ENCODE measurements at places on chromosomes 5 and 9.

DNA sequence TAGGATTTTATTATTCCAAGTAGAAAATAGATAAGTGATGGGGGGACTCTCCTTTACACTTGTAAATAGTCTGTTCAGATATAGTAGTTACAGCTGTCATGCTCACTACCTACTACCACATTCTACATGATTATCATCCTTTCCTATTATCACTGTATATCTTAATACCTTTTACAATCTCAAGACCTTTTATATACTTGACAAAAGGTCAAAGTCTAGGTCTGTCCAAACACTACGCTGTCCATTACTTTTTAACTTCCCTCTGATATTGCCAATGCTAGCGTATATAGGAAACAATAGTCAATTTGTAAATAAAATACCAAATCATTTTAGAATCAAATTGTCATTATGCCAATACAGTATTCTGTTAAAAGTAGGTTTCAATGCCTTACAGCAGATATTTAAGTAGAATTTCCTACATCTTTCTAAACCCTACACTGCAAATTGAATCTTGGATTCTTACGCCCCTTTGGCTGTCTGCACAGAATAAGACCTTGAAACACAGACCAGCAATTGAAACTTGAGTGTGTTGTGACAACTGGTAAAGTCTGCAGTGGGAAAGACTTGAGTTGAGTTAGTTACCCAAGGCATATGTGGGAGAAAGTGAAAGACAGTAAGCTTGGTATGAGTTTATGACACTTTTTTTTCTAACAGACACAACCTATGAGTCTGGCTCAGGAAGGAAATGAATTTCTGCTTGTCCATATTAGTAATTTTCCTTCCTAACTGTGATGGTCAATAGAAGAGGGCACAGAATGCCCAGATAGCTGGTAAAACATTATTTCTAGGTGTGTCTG is 827.6 kb upstream of the ACO1 start:
- DNase-seq = no peak

- DNase-seq = no peak
Measured at GRCh38 chr9:136634904-136635303, 27.8 kb upstream of the EGFL7 start.

DNA sequence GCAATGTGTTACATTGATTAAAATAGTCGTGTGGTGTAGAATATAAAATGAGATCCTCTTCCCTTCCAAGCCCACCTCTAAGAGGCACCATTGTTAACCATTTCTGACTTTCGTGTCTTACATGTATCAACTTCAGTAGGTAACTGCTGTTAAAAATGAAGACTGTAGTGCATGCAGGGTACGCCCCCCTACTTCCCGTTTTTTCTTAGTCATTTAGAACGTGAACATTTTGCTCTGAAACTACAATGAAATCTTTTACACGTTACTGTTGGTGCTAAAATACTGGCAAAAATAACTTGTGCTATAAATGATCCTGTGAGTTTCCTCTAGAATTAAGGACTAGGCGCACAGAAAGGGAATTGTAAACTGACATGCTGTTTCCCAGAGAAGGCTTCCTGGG is 41.5 kb downstream of the WNK2 start:
- DNase-seq = no peak

DNA sequence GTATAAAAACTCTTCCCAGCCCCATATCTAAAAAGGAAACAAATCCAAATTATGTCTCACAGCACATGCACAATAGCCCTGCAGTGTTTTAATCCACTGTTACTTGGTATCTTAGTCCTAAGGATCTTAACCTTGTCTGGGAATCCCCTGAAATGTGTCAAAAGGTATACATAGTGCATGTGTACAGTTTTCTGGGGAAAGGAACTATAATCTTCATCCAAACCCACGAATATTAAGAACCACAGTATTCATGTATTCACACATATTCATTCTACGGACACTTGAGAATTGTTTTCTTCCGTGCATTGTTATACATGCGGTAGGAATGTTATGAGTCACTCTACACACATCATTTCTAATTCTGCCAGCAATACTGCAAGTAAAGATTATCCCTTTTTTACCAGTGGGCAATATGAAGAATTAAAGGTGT is 47.8 kb upstream of the SNX2 start:
- no peak for DNase-seq

GRCh38 chr9:132637351-132637750 is 32.4 kb downstream of the DDX31 start:
- DNase-seq = no peak
